Breast epithelium (tissue), 4 donors: ENCODE measurements at places on chromosomes 7 and 10.

DNA sequence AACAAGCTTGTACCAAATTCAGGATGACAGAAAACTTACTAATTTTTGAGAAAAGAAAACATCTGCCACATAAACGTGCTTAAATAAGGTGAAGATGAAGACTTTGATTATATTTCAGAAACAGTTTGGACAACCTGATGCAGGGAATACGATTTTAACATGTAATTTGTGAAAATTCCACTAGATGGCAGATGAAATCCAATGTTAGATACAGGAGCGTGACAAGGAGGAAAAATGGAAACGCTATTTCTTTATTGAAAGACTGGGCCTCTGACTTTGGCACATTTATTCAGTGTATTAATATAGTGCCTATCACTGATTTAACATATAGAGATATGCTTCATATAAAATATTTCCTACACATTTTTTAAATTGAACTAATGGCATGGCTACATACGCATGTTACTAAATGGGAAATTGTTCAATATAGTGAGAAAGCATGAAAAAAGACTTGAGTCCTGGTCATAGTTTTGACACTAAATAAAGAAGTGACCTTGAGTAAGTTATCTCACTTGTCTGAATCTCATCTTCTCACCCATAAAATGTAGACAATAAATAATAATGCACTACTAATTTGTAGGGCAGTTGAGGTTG is 60.7 kb downstream of the CD36 start:
- DNase-seq: no peak

- peak; percentile 45 for DNase-seq
Measured at GRCh38 chr7:74379938-74380337, 73.8 kb upstream of the GTF2IRD1 start.

- peak; percentile 34 for DNase-seq
Measured at GRCh38 chr10:112362833-112363232, 11.1 kb upstream of the ACSL5 start.

GRCh38 chr10:96831200-96831866 is 765 bp upstream of the LCOR start:
- DNase-seq: no peak

DNA sequence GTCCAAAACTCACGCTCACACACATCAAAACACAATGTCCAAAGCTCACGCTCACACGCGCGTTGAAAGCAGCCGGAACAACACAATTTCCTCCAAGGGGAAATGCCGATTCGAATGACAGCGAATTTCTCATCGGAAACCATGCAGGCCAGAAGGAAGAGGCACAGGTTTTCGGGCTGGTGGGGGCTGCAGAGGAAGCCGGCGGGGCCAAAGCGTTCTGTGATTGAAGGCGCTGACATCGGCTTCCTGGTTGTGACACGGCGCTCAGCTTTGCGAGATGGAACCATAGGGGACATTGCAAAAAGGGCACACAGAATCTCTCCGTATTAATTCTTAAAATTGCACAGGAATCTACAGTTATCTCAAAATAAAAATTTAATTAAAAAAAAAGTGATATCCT is 61.3 kb downstream of the FOXL3 start:
- no peak for DNase-seq

DNA sequence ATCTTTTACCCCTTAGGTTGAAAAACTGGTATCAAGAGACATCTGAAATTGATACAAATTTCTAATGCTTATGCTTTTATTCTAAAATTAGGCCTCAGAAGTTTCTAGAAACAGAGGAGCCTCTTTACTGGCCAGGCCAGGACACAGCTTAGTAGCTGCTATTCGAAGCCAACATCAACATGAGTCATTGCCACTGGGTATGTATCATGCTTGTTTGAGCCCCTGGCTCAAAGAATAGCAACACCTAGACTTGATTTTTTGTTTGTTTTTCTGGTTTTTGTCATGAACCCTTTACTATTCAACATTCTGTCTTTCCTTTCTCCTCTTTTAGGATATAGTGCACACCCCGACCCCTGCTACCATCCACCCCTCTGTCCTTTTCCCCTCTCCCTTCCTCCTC is 90.9 kb upstream of the STK17A start:
- no peak for DNase-seq

GRCh38 chr10:119634219-119634544 is 17.0 kb upstream of the BAG3 start:
- DNase-seq: no peak

GRCh38 chr7:143289421-143289820 is 1.3 kb downstream of the CASP2 start:
- no peak for DNase-seq

GRCh38 chr7:20365486-20365885 is 34.8 kb downstream of the ITGB8 start:
- DNase-seq: no peak

DNA sequence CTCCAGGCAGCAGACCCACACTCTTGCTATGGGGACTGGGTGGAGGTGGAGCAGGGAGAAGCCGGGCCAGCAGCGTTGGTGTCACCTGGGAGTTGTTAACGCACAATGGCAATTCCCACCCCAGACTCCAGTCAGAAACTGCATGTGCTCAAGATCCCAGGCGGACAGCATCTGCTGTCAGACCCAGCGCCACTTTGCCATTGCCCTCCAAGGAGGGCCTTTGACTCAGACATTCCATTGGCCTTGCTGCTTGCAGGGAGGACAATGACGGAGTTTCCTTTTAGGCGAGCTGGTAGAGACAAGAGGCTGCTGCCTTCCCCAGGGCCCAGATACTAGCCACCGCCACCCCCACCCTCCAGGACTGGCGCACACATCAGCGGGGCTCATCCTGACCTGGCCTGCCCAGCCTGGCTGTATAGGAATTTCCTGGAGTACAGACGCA is 34.5 kb downstream of the ZNF775 start:
- DNase-seq: no peak

DNA sequence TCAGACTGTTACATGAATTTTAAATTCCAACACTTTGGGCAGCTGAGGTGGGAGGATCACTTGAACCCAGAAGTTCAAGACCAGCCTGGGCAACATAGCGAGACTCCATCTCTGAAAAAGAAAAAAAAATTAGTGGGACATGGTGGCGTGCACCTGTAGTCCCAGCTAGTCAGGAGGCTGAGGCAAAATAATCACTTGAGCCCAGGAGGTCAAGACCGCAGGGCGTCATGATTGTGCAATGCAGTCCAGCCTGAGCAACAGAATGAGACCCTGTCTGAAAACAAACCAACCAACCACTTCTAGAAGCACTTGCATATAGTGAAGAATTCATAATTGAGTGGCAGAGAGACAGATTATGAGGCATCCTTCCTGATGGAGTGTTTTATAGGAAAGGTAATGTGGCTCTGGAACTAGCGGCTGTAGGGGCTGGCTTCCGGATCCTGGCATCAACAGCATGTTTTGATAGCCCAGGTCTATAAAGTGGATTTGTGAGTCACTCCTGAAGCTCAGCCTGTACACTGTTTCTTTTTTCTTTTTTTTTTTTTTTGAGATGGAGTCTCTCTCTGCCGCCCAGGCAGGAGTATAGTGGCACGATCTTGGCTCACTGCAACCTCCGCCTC is 40.3 kb upstream of the RSBN1L start:
- DNase-seq: no peak

- no peak for DNase-seq
Measured at GRCh38 chr10:86349474-86349873, 17.1 kb downstream of the GRID1 start.

GRCh38 chr7:22129819-22130580 is 184.3 kb upstream of the CDCA7L start:
- no peak for DNase-seq

DNA sequence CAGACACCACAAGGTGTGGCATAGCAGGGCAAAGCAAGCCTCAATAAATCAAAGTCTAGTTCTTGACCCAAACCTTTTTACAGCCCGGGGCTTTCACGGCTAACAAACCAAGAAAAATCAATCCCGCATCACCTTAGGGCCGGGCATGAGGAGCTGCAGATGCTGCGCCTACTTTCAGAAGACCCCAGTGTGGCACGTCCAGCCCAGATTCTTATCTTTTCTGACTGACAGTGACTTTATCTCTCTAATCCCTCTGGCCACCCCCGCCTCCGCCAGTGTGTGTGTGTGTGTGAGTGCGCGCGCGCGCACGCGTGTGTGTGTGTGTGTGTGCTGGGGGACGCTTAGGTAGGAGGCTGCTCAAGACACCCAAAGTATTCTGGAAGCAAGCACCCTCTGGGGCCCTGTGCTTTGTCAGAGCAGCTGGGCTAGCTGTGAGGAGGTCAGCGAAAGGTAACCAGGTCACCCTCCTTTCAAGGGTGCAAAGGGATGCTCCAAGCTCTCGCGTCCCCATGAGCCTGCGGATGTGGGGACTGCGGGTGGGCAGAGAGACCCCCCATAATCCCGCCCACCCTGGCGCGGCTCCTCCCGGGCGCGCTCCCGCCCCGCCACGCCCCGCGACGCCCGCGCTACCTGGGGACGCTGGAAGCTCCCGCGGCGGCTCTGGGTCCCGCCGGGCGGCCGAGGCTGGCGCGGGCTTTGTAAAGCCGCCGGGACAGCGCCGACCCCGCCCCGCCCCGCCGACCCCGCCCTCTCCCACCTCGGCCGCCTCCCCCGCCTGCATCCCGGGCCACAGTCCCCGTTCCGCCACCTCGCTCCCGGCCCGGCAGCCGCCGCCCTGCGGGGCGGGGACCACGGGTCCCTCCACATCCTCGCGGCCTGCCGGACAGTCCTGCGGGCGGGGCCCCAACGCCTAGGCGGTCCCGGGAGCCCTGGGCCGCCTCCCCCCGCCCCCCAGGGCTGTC is 57.1 kb upstream of the RHOBTB1 start:
- DNase-seq: peak; percentile 51

DNA sequence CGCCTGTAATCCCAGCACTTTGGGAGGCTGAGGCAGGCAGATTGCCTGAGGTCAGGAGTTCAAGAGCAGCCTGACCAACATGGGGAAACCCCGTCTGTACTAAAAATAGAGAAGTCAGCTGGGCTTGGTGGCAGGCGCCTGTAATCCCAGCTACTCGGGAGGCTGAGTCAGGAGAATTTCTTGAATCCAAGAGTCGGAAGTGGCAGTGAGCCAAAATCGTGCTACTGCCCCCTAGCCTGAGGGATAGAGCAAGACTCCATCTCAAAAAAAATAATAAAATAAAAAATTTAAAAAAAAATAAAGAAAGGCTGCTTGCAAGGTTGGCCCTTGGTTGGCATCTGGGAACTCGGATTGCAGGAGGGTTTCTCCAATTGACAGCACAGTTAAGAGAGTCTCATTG is 221.6 kb downstream of the DGKI start:
- no peak for DNase-seq

DNA sequence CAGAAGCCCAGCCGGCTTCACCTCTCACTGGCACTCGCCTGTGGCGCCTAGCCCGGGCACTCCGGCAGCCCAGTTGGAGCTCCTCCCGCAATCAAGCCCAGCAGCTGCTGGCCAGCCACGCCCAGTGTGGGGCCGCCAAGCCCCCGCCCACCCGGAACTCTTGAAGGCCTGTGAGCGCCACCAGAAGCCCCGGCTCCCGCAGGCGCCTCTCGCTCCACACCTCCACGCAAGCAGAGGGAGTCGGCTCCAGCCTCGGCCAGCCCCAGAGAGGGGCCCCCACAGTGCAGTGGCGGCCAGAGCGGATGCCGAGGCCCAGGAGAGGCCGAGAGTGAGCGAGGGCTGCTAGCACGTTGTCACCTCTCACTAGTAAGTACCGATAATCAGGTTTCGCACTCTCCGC is 240.7 kb downstream of the TFEC start:
- no peak for DNase-seq

DNA sequence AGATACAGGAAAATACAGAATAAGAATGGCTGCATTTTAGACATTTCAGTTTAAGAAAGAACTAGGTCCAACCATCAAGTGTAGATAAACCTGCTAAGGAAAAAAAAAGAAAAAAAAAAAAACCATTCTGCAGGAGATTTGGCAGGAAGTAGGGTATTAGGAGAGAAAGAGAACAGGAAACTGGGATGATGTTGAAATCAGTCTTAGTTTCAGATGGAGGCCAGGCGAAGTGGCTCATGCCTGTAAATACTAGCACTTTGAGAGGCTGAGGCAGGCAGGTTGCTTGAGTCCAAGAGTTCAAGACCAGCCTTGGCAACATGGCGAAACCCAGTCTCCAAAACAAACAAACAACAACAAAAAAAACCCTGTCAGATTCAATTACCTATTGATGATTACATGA is 120.2 kb downstream of the RAB11FIP2 start:
- DNase-seq: no peak

DNA sequence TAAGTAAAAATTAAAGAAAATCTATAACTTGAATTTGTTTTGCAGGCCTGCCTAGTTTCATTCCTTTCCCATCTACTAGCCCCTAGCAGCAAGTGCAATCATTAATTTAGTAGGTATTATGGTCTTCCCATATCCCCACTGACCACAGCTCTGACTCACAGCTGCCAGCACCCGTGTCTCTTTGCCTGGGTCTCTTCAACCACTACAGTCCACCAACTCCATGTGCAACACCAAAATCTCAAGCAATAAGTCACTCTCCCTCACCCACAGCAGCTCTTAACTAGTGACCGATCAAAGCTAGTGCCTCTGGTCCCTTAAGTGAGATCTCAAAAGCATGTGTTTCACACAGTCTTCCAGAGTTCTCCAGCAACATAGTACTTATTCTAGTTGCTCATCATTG is 26.0 kb upstream of the THSD7A start:
- DNase-seq: no peak

DNA sequence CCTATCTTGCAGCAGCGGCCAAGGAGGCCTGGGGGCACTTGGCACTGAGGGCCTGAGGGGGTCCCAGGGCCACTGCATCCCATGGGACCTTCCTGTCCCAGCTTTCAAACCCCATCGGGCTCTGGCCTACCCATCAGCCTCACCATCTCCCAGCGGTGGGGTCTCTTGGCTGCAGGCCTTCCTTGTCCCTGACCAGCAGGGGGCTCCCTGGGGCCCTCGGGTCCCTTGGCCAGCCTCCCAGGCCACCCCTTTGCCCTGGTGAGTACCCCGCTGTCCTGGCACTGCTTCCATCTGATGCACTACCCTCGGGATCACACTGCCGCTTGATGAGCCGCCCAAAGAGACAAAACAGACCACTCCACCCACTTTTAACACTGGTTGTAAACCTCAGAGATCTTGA is 43.5 kb downstream of the YKT6 start:
- no peak for DNase-seq

GRCh38 chr7:151188252-151188542 is 1.1 kb upstream of the ASB10 start:
- DNase-seq: no peak

GRCh38 chr10:103769176-103769575 is 86.2 kb downstream of the SH3PXD2A start:
- DNase-seq: no peak

DNA sequence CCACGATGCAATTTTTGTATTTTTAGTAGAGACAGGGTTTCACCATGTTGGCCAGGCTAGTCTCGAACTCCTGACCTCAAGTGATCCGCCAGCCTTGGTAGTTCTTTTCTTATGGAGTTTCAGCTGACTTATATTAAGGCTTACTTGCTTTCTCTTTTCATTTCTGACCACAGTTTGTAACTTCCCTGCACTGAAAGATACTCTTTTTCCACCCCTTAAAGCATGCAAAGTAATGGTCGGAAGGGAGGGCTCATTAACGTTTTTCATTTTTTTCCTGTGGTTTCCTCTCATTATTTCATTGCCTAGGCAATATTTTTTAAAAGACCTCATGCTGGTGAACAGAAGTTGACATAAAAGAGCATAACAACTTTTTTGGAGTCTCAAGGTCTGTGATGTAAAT is 27.0 kb downstream of the ADRB1 start:
- no peak for DNase-seq
